Activated naive CD8-positive, alpha-beta T cell treated with anti-CD3 and anti-CD28 coated beads, Interleukin-2, amount 50 U/mL, for 24 hours (primary cell): ENCODE measurements at places on chromosomes 7 and 10.

DNA sequence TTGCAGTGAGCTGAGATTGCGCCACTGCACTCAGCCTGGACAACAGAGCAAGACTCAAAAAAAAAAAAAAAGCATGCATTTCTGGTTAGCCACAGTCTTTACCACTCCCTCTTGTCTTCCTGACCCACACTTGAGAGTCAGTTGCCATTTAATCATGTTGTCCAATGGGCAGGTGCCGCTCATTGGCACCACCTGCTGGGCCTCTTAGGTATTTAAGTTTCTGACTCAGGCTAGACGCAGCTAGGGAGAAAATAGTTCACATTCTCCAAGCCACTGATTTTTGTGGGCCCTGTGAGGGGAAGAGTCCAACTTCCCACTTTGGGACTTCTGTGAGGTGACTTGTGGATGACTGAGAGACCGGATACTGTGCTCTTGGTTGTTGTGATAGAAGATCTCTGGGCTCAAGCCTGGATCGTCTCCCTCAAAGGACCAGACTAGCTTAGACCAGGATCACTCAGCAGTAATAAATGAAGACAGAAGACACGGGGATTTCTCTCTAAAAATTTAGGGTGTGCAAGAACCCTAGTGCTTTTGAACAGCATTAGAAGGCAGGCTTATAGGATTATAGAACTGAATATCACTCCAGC is 26.8 kb upstream of the SORCS3 start:
- H3K27ac ChIP-seq, result no peak overlapping the region
- DNase-seq, result peak; percentile 42
- H3K4me1 ChIP-seq, result no peaks in the 10 kb centered on the region
- H3K36me3 ChIP-seq, result no peaks in the 10 kb centered on the region
- peaks cover 12% of the 10 kb centered on the region for H3K27me3 ChIP-seq

- no peaks in the 10 kb centered on the region for H3K27me3 ChIP-seq
- no peak for DNase-seq
- peaks cover 66% of the 10 kb centered on the region for H3K4me1 ChIP-seq
These were observed 18.1 kb downstream of the YWHAG start for GRCh38 chr7:76340617-76341131.

DNA sequence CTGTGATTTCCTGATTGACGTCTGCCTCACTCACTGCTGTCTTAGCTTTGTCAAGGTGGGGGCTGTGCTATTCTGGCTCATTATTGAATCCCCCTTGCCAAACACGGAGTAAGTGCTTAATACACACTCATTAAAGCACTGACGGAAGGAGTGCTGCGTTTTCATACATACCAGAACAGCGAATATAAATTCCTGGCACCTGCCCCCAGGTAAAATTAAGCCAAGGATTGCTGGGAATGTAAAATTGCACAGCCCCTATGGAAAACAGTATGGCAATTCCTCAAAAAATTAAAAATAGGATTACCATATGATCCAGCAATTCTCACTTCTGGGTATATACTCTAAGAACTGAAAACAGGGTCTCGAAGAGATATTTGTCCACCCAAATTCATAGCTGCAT is 6.6 kb downstream of the KLRG2 start:
- H3K27ac ChIP-seq, result no peak overlapping the region
- H3K4me1 ChIP-seq, result no peaks in the 10 kb centered on the region
- peaks cover 15% of the 10 kb centered on the region for H3K27me3 ChIP-seq

DNA sequence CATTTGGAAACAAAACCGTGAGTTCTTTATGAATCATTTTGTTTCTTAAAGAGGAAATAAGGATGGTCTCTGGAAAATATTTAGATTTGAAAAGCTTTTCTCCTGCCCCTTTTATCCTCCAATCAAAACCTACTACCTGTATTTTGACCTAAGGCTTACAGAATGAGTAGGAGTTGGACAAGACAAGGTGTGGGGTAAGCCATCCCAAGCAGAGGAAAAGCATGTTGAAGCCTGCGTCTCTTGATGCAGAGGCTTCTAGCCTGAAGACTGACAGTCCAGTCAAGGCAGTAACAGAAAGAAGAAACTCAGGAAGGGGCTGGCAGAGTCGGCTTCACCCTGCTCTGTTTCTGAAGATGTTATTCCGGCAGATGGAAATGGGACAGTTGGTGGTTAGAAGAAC is 551.1 kb downstream of the SORCS3 start:
- H3K4me1 ChIP-seq, result no peaks in the 10 kb centered on the region
- no peaks in the 10 kb centered on the region for H3K27me3 ChIP-seq
- H3K4me3 ChIP-seq, result no peak overlapping the region
- H3K36me3 ChIP-seq, result no peaks in the 10 kb centered on the region

GRCh38 chr10:26527018-26527417 is 88.9 kb downstream of the APBB1IP start:
- H3K36me3 ChIP-seq, result peaks cover 55% of the 10 kb centered on the region
- no peaks in the 10 kb centered on the region for H3K27me3 ChIP-seq
- no peak overlapping the region for H3K27ac ChIP-seq
- DNase-seq, result no peak

GRCh38 chr7:114021135-114021534 is 102.3 kb upstream of the PPP1R3A start:
- H3K27me3 ChIP-seq, result no peaks in the 10 kb centered on the region
- H3K4me3 ChIP-seq, result no peak overlapping the region
- H3K4me1 ChIP-seq, result no peaks in the 10 kb centered on the region
- no peaks in the 10 kb centered on the region for H3K36me3 ChIP-seq
- H3K27ac ChIP-seq, result no peak overlapping the region
- DNase-seq, result no peak
